NCI-H446 (cell line): ENCODE measurements at places on chromosomes 7 and 10.

DNA sequence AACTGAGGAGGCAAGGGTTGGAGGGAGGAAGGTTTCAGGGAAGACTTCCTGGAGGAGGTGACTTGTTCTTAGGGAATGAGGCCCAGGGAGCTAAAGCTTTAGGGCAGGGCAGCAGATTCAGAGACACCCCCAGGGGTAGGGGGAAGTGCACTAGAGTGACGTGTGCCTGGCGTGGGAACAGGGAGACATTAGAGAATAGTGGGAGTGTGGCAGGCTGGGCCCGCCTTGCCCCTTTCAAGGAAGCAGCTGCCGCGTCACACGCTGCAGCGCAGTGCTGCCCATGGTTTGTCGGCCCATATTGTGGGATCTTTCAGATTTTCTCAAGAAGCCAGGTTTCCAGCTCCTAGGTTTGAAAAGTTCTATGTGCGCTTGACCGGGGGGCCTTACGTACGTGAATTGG is 139.4 kb downstream of the LHPP start:
- no peak for DNase-seq

GRCh38 chr10:75013522-75013921 is 97.9 kb upstream of the SAMD8 start:
- DNase-seq = no peak

DNA sequence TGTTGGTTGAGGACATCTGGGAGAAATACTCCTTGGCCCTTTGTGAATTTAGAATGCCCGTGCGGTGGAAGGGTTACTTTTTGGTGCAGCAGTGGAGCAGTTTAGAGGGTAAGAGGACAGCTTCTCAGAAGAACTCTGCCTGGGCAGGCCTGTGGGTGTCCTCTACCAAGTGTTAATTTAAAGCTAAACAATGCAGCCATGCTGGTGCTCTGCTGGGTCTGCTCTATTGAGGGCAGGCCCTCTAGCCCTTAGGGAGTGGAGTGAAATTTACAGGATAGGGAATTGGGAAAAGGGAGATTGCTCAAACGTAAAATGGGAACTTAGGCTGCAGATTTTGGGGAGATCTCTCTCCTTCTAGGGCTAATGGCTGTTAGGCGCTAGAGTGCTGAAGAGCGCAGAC is 22.1 kb downstream of the BLNK start:
- no peak for DNase-seq

DNA sequence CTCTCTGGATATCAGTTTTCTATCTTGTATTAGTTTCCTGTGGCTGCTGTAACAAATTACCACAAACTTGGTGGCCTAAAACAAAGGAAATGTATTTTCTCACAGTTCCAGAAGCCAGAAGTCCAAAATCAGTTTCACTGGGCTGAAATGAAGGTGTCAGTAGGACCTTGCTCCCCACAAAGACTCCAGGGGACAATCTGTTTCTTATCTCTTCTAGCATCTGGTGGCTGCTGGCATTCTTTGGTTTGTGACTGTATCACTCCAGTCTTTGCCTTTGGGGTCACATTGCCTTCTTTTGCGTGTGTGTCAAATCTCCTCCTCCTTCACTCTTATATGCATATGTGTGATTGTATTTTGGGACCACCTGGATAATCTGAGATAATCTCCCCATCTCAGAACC is 153.0 kb upstream of the PRPS1L1 start:
- DNase-seq = no peak

GRCh38 chr10:117757086-117757720 is 214.7 kb downstream of the EMX2 start:
- DNase-seq = peak; percentile 6

GRCh38 chr10:126479280-126479895 is 91.1 kb upstream of the ADAM12 start:
- no peak for DNase-seq

- DNase-seq = no peak
Observed at GRCh38 chr10:45555795-45556194, 116.8 kb downstream of the ZFAND4 start.

DNA sequence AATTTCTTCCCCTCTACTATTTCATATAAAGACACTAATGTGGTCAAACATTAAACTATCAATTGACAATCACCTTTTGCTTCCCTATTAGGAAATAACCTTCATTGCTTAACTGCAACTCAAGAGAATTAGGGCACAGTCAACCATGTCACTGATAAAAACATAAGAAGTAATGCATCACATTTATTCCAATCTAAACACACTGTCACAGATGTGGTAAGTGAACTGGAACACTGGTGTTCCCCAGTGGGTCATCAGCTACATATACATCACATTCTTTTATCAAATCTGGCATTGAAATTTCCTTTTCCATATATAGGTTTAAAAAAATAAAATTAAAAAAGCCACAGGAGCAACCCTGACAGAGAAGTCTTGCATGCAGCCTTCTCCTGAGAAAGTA is 3.7 kb downstream of the TRIL start:
- no peak for DNase-seq

DNA sequence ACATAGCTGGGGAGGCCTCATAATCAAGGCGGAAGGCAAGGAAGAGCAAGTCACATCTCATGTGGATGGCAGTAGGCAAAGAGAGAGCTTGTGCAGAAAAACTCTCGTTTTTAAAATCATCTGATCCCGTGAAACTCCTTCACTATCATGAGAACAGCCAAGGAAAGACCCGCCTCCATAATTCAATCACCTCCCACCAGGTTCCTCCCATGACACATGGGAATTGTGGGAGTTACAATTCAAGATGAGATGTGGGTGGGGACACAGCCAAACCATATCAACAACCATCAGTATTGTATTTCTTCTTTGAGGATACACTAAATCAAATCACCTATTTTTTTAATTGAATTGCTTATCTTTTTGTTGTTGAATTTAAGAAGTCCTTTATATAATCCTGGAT is 16.7 kb downstream of the POT1 start:
- no peak for DNase-seq

- no peak for DNase-seq
Observed at GRCh38 chr10:97924678-97925077, 75.0 kb downstream of the GOLGA7B start.

- DNase-seq = no peak
Observed at GRCh38 chr7:3588341-3588740, 287.3 kb downstream of the SDK1 start.

DNA sequence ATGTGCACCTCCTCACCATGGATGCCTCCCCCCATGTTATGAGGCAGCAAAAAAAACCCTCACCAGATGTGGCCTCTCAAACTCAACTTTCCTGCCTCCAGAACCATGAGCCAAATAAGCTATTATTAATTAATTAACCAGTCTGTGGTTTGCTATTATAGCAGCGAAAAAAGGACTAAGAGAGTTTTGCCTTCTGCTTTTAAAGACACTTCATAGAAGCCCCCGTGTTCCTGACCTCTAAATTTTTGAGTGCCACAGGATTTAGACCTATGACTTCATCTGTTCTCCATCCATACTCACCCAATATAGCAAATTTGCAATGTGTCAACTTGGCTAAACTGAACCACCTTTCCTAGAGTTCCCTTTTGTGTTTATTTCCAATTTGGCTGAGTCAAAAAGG is 9.2 kb upstream of the SEMA3E start:
- no peak for DNase-seq

DNA sequence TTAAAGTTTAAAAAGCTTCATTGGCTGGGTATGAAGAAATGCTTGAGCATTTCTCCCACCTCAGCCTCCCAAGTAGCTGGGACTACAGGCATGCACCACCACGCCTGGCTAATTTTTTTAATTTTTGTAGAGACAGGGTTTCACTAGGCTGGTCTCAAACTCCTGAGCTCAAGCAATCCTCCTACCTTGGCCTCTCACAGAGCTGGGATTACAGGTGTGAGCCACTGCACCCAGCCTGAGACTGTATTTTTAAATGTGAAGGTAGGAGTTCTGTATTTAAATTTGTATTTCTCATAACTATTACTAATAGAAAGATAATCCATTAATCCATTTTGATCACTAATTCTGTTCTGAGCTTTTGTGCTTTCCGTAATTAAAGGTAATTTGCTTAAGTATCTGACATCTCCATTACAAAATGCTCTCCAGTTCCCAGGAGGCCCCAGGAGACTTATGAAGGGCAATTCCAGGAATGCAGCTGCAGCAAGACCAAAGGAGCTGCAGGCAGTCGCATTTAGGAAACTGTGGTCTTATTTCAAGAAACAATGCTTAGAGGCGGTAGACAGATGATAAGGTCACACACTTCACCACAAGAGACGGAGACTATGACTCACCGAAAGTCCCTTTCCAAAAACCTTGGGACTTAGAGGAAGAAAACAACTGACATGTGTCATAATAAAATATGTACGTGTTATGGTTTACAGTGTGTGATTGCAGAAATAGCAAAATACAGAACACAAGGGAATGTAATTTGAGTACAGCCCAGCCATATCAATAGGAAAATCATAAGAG is 23.3 kb downstream of the YAE1 start:
- no peak for DNase-seq

DNA sequence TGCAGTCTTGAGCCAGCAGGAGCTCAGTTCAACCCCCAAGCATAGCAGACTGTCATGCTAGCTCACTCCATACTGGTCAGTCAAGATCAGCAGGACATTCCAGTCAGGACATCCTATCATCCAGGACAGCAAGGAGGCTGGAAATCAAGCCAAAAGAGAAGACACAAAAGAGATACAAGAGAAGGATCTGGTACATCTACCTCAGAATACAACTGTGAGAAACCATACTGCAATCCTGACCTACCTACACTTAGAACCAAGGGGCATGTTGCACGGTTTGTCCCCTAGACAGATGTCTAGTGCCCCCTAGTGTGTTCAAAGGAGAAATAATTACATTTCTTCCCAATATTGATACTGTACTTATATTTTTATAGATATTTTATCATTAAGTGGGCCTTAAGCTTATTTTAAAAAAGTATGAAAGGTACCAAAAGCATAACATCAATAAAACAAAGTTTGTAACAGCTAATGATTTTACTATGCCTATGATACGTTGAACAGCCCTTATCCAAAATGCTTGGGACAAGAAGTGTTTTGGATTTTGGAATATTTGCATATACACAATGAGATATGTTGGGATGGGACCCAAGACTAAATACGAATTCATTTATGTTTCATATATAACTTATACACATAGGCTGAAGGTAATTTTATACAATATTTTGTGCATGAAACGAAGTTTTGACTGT is 26.7 kb downstream of the ERCC6 start:
- no peak for DNase-seq

- DNase-seq = no peak
Observed at GRCh38 chr7:36863901-36864701, 139.8 kb upstream of the AOAH start.

GRCh38 chr10:52621635-52622079 is 150.9 kb downstream of the MBL2 start:
- no peak for DNase-seq

DNA sequence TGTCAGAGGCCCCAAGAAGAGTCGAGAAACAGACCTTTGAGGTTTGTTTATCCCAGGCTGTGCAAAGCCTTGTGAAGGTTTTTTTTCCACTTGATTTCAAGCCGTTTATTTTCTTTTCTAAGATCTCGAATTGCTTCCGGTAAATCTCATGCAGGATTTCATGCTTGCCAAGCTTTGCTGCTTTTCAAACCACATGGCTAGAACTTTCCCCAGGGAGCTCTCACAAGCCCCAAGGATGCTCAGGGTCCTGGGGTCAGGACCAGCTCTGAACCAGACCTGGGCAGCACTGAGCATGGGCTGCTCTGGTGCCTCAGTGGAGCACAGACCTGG is 48.0 kb upstream of the AQP1 start:
- DNase-seq = no peak

GRCh38 chr10:72846238-72846637 is 47.3 kb upstream of the OIT3 start:
- no peak for DNase-seq

DNA sequence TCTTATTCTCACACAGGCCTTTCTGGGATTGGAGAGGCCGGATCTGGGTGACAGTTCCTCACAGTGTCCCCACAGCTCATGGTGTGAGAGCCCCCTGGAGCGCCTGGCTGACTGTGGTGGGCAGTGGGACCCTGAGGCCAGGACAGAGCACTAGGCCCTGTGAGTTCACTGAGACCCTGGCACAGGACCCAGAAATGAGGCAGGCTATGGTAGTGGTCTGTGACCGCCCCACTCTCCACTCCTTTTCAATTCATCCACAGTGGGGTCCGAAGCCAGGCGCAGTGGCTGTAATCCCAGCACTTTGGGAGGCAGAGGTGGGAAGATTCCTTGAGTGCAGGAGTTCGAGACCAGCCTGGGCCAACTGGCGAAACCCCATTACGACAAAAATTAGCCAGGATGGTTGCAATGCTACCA is 95.9 kb upstream of the TNRC18 start:
- DNase-seq = no peak

DNA sequence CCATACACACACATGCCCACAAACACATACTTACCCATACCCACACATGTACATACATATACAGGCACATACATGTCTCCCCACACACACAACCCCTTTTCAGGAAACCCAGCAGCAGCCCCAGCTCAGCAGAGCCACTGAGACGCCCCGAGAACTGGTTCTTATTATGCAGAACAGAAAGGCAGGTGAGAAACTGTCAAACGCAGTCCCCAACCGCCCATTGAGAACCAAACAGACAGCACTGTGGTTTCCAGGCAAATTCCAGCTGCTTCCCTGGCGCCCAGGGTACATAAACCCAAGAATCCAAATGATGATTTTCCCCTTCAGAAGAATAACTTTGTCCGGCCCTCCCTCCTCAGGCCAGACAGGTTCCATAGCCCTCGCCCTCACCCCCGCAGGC is 366.6 kb upstream of the ZMIZ1 start:
- DNase-seq = no peak

DNA sequence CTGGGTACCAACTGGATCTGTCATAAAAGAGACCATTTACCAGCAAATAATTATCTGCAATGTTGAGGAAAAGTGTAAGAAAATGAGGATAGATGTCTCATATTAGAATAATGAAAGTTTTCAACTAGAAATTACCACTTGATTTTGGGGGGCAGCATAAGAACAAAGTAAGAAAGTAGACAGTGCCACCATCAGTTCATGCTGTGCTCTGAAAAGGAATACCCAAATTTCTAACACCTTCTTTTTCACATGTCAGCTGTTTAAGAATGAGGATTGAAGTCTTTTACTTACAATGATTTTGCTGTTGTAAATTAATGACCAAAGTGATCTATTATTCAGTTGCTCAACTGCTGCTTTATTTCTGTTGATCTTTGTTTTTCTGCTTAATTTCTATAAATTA is 578.3 kb downstream of the ETV1 start:
- peak; percentile 47 for DNase-seq

GRCh38 chr7:153934048-153934447 is 118.2 kb upstream of the DPP6 start:
- no peak for DNase-seq

DNA sequence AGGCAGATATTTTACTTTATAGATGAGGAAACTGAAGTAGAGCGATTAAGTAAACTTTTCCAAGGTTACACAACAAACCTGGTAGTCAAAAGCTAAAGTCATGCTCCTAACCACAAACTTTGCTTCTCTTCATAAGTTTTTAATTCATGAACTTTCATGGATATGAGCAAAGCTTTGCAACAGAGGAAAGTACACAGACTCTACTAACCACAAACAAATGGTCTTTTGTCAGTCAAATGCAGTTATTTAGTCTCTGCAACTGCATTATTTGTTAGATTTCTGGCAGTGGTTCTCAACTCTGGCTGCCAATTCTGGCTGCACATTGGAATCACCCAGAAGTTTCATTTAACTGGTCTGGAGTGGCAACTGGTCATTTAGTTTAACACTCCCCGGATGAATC is 140.6 kb upstream of the TMEM168 start:
- no peak for DNase-seq

GRCh38 chr10:127194111-127194510 is 2.3 kb downstream of the INSYN2A start:
- no peak for DNase-seq

- peak; percentile 33 for DNase-seq
Observed at GRCh38 chr7:13290975-13291374, 603.5 kb downstream of the ARL4A start.
